Hematopoietic multipotent progenitor cell treated with erythropoietin and hydrocortisone succinate and interleukin-3 and kit ligand, for 8 days (in vitro differentiated cells): ENCODE measurements at places on chromosomes 13 and 19.

- no peak for DNase-seq
Observed at GRCh38 chr19:37966662-37967231, 59.7 kb downstream of the SIPA1L3 start.

DNA sequence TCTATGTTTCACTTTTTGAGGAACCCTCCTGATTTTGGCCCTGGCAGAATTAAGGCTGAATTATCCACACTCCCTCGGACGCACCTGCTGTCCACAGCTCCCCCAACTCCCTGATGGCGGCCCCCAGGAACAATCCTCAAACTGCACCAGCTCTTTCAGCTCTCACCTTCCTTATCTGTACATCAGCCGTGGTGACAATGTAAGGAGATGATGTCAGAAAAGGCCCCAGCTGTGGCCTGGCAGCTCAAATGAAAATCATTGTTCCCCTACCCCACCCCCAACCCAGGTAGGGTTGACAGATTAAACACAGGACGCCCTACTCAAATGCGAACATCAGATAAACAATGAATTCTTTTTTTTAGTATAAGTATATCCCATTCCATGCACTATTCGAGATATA lies 35.0 kb upstream of the KLF2 start:
- DNase-seq, result no peak

DNA sequence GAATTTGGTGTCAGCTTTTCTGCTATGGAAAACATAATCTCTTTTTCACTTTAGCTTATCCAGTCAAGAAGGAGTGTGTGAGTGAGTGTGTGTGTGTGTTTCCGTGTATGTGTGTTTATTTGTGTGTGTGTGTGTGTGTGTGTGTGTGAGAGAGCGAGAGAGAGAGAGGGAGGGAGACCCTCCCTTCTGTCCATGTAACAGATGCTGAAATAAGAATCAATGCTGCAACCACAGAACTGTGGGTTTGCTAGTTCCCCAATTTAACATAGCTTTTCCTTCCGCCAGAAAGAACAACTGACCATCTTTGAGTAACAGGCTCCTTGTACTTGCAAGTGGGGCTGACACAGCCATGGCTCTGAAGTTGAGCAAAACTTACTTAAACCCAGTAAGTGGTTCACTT lies 5.2 kb downstream of the LCP1 start:
- peak; percentile 72 for DNase-seq

- no peak for DNase-seq
Observed at GRCh38 chr13:75946536-75947284, 310.6 kb downstream of the LMO7 start.

- no peak for DNase-seq
Observed at GRCh38 chr13:26646603-26647002, 89.1 kb downstream of the WASF3 start.

GRCh38 chr19:27774337-27774736 lies 1438.6 kb downstream of the UQCRFS1 start:
- DNase-seq, result no peak
